ENCODE measurements at places on chromosomes 11 and 22.

GRCh38 chr22:43154887-43155536 lies 3.7 kb downstream of the TSPO start:
- DNase-seq, result no peak

GRCh38 chr22:29584975-29585374 lies 4.1 kb upstream of the NIPSNAP1 start:
- DNase-seq, result no peak

DNA sequence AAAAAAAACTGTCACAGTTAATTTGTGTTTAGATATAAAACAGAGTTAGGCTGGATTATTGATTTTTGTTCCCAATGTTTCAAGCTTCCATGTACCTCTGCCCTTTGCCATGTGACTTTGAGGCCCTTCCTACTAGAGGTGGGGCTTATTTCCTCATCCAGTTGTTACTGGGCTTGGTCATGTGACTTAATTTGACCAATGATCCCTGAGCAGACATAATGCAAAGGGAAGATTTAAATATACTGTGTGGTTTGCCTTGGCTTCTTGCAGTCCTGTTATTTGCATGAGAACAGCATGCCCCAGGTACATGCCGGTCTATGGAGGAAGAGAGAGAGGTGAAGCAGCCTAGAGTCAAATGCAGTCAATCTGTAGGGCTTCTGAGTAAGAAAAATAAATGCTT lies 347.0 kb downstream of the MIAT start:
- no peak for DNase-seq

GRCh38 chr22:23402275-23403151 lies 177.6 kb downstream of the IGLL1 start:
- DNase-seq, result peak; percentile 4

DNA sequence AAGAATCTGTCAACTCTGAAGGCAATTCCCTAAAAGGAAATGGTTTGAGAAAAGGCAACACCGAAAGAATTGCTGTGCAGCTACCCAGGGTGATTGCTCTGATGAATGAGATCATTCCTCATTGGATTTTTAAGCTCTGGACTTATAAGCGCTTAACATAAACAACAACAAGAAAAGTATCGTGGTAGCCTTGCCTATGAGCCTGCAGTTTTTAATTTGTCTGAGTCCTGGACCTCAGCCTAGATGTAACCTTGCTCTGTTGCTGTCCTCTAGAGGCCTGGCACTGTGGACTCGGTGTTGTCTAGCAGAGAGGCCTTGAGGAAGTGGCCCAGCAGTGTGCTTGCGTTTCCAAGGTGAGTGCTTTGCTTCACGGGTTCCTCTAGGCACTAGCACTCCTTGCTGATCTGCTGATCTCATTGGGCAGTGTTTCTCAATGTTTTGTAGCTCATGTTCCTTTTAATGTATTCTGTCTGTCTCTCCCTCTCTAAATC lies 20.4 kb downstream of the CCDC81 start:
- DNase-seq, result no peak

- no peak for DNase-seq
Observed at GRCh38 chr11:64192434-64192833, 6.5 kb downstream of the STIP1 start.

- no peak for DNase-seq
Observed at GRCh38 chr11:74936087-74936486, 12.8 kb downstream of the XRRA1 start.

DNA sequence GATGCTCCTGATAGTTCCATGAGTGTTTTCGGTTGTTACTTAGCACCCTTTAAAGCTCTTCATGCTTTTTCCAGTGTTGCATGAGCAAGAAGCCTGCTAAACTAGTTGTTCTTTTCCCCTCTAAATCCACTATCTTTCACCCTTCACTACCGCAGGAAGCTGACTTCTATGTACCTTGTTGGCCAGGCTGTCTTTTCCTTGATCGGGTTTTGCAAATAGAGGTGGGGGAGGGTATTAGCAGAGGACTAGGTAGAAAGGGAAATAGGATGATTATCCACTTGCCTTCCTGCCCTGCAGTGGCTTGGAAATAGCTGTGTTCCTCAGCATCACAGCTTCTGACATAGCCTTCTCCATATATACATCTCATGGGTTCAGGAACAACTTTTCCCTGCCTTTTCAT lies 23.9 kb downstream of the AASDHPPT start:
- DNase-seq, result no peak

- DNase-seq, result no peak
Observed at GRCh38 chr11:87331273-87331672, 293.5 kb downstream of the TMEM135 start.

DNA sequence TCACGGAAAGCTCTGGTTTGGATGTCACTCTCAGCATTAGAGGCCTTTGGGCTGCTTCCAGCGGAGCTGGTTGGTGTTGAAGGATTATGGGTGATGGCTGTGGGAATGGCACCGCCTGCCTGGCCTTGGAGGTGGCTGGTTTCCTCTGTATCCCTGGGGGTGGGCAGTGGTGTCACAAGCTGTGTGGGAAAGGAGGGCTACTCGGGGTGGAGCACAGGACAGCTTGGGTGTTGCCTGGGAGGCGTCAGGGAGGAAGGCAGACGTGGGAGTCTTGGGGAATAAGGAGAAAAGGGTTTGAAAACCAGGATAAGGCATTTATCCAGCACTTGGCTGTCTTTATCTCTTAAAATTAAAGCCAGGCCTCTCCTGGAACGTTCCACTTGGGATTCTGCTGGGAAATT lies 71.8 kb downstream of the ADAMTS15 start:
- DNase-seq, result no peak

DNA sequence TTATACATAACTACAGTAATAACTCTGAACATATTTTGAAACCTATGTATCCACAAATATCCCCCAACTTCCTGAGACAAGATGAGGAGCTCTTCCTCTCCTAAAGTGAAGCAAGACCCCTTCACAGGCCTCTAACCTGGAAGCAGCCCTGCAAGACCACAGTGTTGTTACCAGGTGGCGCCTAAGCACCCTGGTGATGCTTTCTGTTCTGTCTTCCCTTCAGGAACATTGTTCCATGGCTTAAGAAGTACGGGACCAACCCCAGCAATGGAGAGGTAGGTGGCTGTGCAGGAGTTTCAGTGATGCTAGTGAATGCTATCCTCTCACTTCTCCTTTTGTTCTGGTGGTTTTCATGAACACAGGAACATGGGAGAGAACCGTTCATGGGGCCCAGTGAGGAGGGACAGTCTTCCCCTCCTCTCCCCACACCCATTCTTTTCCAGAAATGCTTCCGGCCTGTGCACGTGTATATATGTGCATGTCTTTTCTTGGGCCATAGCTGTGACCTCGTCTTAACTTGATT lies 6.4 kb downstream of the PPIL2 start:
- DNase-seq, result no peak

GRCh38 chr11:128967578-128967977 lies 24.9 kb upstream of the TP53AIP1 start:
- no peak for DNase-seq

DNA sequence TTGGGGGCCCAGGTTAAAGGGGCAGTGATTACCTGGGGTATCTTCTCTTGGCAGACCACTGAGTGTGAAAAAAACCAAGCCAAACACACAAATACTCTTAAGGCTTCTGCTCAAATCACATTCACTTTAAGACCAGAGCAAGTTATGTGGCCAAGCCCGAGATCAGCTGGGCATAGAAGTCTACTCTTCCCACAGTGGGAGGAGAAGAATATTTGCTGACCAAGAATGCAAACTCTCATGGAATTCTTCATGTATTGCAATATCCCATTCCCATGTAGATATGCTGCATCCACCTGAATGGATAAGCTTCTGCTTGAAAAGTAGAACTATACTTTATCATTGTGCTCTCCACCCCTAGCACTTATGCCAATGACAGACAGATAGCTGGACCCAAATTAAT lies 37.1 kb upstream of the C11orf87 start:
- DNase-seq, result no peak

GRCh38 chr11:13702071-13702470 lies 33.6 kb downstream of the FAR1 start:
- DNase-seq, result no peak

- DNase-seq, result no peak
Observed at GRCh38 chr22:21457023-21457787, 10.0 kb upstream of the TMEM191C start.

GRCh38 chr11:70220136-70220535 lies 17.0 kb downstream of the FADD start:
- no peak for DNase-seq

DNA sequence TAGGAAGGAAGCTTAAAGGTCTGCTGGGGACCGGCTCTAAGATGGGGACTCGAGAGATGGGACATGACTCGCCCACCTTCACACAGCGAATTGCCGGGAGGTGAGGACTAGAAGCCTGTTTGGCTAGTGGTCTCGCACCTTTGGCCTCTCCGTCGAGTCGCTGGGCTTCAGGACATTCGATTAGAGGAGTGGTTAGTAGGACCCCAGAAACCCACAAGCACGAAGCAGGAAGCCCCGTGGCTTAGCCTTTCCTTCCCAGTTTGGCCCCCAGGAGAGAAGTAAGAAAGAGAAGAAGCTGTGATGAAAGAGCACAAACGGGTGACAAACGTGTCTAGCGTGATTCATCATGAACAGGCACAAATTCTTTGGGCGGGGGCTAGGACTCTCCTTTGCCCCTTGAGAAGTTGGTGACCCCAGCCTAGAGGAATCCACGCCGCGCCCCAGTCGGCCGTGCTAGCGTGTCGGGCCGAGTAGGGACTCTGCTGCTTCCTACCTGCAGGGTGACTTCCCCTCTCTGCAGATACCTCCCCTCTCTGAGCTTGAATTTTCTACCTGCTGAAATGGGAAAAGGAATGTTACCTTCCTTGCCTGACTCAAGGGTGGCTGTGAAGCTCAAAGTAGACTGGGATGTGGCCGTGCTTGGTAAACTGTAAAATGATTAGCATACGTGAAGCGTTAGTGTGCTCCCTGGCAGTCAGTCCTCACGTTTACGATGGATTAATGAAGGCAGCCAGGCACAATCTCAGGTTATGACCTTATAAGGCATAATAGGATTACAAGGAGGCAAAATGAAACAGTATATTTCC lies 1.1 kb upstream of the ADM start:
- DNase-seq, result no peak

DNA sequence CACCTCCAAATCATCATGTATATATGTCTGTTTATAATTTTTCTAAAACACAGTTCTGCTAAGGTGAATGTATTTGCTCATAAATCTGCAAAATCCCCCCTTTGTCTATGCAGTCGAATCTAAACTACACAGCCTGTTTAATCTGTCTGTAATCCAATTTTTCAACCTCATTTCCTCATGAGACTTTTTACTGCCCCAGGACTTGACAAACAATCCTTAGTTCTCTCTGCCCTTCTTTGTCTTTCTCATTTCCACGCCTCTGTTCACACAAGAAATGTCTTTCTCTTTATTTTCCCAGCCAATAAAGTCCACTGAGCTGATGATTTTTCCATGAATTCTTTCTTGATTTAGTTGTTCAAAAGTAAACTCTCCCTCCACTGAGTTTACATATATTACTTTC lies 1154.3 kb downstream of the FAM181B start:
- no peak for DNase-seq

GRCh38 chr11:118366287-118366686 lies 6.9 kb downstream of the UBE4A start:
- no peak for DNase-seq

DNA sequence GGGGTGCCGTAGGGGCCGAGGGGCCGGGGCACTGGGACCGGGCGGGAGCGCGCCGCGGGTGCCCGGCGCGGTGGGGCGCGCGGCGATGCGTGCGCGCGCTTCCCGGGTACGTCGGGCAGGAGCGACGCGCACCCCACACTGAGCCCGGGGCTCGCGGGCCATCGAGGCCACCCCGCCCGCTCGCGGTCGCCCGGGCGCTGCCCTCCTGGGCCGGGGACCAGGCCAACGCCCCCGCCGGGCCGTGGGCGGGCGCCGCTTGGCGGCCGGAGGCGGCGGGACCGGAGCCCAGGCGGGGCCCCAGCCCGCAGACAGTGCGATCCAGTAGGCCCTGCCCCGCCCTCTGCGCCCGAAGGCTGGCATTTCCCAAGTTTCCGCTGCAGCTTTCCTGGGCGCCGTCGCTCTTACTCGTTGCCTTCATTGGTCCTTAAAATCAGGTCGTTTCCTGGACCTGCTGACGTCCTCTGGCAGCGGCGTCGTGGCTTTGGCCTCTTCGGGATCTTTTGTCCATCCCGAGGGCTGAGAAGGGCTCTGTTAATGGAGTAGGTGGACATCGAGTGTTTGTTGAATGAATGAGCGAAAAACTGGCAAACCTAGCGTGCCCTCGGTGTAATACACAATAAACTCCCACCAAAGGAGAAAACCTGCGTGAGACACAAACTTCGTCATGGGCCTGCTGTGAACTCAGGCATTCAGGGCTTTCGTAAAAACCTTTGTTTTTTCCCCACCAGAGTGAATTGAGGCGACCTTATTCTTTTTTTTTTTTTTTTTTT lies 638 bp downstream of the PARVA start:
- DNase-seq, result no peak

- DNase-seq, result no peak
Observed at GRCh38 chr11:15288863-15289262, 174.1 kb downstream of the INSC start.

DNA sequence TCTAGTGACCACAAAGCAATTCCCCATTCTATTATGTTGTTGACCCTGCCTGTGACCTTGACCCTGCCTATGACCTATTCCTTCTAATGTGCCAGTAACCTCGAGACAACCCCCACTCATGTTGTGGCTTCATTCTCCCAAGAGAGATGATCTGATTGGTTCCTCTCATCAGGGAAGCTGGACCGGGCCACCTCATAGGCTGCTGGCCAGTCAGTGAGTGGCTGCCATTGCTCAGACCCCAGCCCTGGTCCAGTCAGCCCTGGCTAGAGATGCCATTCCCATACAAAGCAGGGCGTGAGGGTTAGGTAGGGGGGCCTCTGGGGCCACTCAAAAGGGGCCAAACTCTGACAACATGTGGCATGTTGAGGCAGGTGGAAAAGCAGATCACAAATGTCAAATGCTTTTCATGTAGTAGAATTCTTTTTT lies 11.9 kb downstream of the SLC29A2 start:
- no peak for DNase-seq

DNA sequence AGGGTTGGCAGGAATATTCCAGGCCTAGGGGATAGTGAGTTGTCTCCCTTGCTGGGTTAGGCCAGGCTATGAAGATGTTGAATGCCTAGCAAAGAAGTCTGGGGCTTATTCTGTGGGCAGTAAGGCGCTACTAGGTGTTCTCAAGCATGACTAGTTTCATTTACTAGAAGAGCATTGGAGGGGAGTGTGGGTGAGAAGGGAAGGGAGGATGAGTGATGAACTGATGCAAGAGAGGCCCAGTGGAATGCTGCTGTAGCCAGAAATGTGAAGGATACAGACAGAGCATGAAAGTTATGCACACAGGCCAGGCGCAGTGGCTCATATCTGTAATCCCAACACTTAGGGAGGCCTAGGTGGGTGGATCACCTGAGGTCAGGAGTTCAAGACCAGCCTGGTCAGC lies 33.5 kb downstream of the POU2F3 start:
- no peak for DNase-seq

DNA sequence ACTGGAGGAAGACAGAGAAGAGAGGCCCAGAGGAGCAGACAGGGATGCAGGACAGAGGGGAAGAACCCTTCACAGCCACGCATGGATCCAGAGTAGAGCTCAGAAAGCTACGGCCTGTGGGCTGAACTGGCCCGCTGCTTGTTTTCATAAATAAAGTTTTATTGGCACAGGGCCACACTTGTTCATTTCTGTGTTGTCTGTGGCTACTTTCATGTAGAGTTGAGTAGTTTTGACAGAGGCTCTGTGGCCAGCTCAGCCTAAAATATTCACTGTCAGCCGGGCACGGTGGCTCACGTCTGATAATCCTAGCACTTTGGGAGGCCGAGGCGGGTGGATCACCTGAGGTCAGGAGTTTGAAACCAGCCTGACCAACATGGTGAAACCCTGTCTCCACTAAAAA lies 26.2 kb upstream of the GAL start:
- no peak for DNase-seq

- DNase-seq, result no peak
Observed at GRCh38 chr11:107078375-107078774, 60.1 kb upstream of the GUCY1A2 start.

Measured in hematopoietic multipotent progenitor cell treated with erythropoietin and hydrocortisone succinate and interleukin-3 and kit ligand, for 15 days (in vitro differentiated cells).